ENCODE measurements at places on chromosomes 4 and X. TPM values are rescaled to one million over a fixed set of nuclear protein-coding genes. Genes with fewer than 3 reads are reported as not detected.

Gene HSPA4L
- total RNA-seq, result 1.1 TPM

Gene F9
- not detected for total RNA-seq

Gene SERPINA7
- total RNA-seq, result not detected

Gene HTR2C
- total RNA-seq, result not detected

Gene ASB12
- not detected for total RNA-seq

Gene SHROOM2
- total RNA-seq, result 11.0 TPM

Gene GAGE12J
- total RNA-seq, result not detected

Gene GLA
- total RNA-seq, result 18.4 TPM

Gene AMOT
- total RNA-seq, result 9.7 TPM

Gene SLC16A2
- total RNA-seq, result 0.43 TPM

Gene TCEANC
- total RNA-seq, result 2.8 TPM

Measured in dermis lymphatic vessel endothelial cell (primary cell).